Psoas muscle (tissue), 8 donors: ENCODE measurements at places on chromosomes 12 and 14. TPM values are rescaled to one million over a fixed set of nuclear protein-coding genes. Genes with fewer than 3 reads are reported as not detected.

- H3K4me1 ChIP-seq = no peaks in the 10 kb centered on the region
- no peaks in the 10 kb centered on the region for H3K36me3 ChIP-seq
- no peak overlapping the region for H3K27ac ChIP-seq
- H3K27me3 ChIP-seq = no peaks in the 10 kb centered on the region
Measured at GRCh38 chr12:3405821-3406220, 85.2 kb upstream of the PRMT8 start.

- no peak overlapping the region for H3K27ac ChIP-seq
- no peaks in the 10 kb centered on the region for H3K36me3 ChIP-seq
- H3K27me3 ChIP-seq = no peaks in the 10 kb centered on the region
- DNase-seq = no peak
- no peak overlapping the region for H3K4me3 ChIP-seq
Measured at GRCh38 chr14:53501361-53502211, 348.5 kb upstream of the DDHD1 start.

Gene IRF2BPL
- total RNA-seq = 20.1 TPM

DNA sequence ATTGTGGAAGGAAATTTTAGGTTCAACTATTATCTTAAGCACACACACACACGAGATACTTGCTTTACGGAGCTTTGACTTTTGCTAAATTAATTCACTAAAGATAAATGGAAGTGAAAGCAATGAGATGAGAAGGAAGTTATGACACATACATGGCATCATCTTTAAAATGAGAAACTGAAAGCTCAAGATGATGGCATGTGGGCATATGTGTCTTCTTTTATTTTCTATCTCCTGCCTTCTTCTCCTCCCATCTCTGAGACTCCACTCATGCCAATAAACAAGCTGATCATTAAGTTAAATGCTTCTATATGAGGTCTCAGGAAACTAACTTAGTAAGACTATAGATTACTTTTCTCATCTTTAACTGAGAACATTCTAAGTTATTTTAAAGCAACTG, 216.7 kb downstream of the MED13L start:
- DNase-seq = no peak
- no peak overlapping the region for H3K4me3 ChIP-seq
- no peak overlapping the region for H3K27ac ChIP-seq
- H3K36me3 ChIP-seq = no peaks in the 10 kb centered on the region
- H3K4me1 ChIP-seq = peaks cover 60% of the 10 kb centered on the region

DNA sequence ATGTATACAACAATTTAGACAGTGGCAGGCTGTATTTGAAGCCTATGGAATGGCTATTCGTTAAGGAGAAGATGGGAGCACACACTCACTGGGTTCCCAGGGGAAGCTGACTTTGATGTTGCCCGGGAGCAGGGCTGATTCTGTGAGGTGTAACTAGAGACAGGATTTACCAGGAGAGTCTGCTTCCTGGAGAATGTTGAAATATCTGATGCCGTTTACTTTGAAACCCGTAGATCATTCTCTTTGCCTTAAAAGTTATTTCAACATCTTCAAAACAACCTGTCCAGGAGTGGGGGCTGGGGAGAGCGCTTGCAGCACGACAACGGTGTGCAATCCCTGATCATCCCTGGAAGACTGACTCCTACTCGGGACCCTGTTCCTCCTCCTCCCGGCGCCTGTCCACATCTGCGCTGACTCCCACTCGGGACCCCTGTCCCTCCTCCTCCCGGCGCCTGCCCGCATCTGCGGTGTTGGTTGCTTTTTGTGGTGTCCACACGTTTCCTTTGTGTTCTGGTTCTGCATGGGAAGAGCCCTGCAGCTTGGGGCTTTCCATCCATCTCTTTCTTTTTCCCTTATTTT, 72.6 kb downstream of the AACS start:
- DNase-seq = no peak
- no peak overlapping the region for H3K4me3 ChIP-seq
- H3K36me3 ChIP-seq = no peaks in the 10 kb centered on the region
- H3K4me1 ChIP-seq = no peaks in the 10 kb centered on the region
- H3K27me3 ChIP-seq = no peaks in the 10 kb centered on the region
- no peak overlapping the region for H3K27ac ChIP-seq

GRCh38 chr14:102778338-102779083, 1.3 kb downstream of the TRAF3 start:
- no peaks in the 10 kb centered on the region for H3K27me3 ChIP-seq
- H3K4me3 ChIP-seq = peak overlapping the region; percentile 84
- DNase-seq = no peak
- peak overlapping the region; percentile 79 for H3K27ac ChIP-seq
- no peaks in the 10 kb centered on the region for H3K36me3 ChIP-seq
- H3K4me1 ChIP-seq = peaks cover 12% of the 10 kb centered on the region

GRCh38 chr14:91341334-91341733, 76.3 kb downstream of the CCDC88C start:
- no peaks in the 10 kb centered on the region for H3K27me3 ChIP-seq
- H3K27ac ChIP-seq = no peak overlapping the region
- H3K36me3 ChIP-seq = no peaks in the 10 kb centered on the region
- DNase-seq = no peak

Gene SLC4A8
- total RNA-seq = not detected

Gene RND1
- 0.19 TPM for total RNA-seq

GRCh38 chr12:27696864-27697564, 767 bp downstream of the REP15 start:
- no peak overlapping the region for H3K27ac ChIP-seq
- peaks cover 51% of the 10 kb centered on the region for H3K36me3 ChIP-seq
- H3K4me1 ChIP-seq = no peaks in the 10 kb centered on the region
- no peaks in the 10 kb centered on the region for H3K27me3 ChIP-seq
- H3K4me3 ChIP-seq = no peak overlapping the region

Gene TECPR2
- total RNA-seq = 12.9 TPM

Gene ACTR10
- total RNA-seq = 67.1 TPM
